ENCODE measurements at places on chromosomes 13 and 19.

DNA sequence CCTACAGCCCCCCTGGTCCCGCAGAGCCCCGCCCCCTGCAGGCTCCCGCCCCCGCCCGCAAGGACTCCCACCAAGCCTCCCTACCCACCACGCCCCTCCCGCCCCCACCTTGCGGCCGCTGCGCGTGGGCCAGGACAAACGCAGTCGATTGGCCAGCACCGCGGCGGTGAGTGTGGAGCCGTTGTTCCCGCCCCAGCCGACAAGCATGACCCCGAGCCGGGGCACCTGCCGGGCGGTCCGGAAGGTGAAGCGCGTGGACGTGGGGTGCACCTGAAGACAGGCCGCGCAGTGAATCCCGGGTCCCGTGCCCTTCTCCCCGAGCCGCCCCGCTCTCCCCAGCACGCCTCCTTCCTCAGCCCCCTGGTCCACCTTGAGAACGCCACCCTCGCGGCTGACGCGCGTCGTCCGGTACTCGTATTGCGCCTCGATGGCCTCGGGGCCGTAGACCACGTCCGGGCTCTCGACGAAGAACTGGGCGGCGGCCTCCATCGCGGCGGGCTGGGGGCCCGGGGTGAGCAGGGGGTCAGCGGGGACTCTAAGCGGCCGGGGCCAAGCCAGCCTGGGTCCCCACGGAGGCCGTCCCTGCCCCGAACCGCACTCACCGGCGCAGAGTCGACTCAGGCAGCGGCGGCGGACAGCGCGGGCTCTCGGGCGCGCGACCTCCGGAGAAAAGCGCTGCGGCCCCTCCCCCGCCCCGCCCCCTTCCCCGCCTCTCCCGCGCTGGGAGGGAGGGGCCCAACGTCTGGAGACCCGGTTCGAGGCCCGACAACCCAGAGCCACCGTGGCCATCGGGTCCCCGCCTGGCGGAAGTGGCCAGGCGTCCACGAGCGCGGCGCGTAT is at the start of gene ISYNA1:
ISYNA1 (minus strand) TSS at position 643 of the 840 bp plus-strand sequence; CDS start at position 489, 154 bp downstream.
- DNase-seq, result no peak

DNA sequence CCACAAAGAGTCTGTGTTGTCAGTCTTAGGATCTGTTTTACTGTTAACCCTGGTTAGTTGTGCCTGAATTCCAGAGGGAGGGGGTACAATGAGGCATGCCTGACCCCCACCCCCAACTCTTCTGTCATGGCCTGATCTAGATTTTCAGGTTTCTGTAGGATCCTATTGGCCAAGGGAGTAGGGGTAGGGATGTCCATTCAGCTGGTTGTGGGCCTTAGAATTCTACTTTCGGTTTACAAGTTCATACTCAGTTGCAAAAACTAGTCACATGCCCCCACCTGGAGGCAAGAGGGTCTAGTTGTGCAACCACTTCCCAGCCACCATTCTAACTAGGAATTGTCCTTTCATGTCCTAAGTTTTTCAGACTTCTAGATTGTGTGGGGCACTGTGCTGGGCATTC is 94.3 kb upstream of the MBNL2 start:
- no peak for DNase-seq

- no peak for DNase-seq
These were observed 111.2 kb downstream of the TBC1D4 start for GRCh38 chr13:75370774-75371173.

GRCh38 chr19:55447421-55448174 is 4.5 kb upstream of the SHISA7 start:
- no peak for DNase-seq

DNA sequence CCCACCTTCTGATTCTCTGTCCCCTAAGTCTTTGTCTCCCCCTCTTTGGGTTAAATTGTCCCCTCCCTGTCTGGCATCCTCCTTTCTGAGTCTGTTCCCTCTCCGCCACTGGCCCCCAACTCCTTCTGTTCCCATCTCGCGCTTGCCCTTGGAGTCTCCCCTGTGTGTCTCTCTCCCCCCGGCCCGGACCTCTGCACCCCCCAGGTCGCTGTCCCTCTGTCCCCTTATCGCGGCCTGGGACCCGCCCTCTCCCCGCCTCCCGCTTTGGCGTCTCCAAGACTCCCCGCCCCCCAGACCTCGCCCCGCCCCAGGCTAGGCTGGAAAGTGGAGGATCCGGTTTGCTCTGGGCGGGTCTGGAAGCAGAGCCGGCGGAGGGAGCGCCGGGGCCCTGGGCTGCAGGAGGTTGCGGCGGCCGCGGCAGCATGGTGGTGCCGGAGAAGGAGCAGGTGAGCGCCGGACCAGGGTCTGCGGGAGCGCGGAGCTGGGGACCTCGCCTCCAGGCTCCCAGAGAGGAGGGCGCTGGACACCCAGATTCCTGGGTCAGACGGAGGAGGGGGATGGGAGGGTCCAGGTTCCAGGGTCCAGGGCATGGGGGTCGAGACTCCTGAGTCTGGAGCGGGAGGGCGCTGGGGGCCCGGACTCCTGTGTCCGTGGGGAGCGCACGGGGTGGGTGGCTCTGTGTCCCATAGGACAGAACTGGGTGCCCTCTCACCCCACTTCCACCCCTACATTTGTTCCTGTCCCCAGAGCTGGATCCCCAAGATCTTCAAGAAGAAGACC is at the start of gene TRPM4:
TRPM4 (plus strand) TSS at position 348 of the 780 bp plus-strand sequence; CDS start at position 423, 75 bp downstream.
- DNase-seq, result peak; percentile 72

GRCh38 chr19:23956051-23956450 is 41.4 kb downstream of the ZNF726 start:
- DNase-seq, result no peak

- DNase-seq, result no peak
These were observed 5.4 kb downstream of the SOX21 start for GRCh38 chr13:94706843-94707399.

DNA sequence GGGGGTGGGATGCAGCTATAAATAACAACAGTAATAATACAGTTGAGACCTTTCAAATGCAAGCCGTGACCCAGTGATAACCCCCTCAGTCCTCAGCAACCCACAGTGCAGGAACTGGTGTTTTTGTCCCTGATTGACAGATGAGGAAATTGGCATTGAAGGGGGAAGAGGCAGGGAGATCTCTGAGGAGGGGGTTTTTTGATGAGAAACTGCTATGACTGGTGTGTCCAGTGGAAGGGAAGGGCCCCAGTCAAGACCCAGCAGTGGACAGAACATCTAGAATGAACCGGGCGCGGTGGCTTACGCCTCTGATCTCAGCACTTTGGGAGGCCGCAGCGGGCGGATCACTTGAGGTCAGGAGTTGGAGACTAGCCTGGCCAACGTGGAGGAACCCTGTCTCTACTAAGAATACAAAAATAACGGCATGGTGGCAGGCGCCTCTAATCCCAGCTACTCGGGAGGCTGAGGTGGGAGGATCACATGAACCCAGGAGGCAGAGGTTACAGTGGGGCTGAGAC is 1.9 kb downstream of the MAP1S start:
- no peak for DNase-seq

DNA sequence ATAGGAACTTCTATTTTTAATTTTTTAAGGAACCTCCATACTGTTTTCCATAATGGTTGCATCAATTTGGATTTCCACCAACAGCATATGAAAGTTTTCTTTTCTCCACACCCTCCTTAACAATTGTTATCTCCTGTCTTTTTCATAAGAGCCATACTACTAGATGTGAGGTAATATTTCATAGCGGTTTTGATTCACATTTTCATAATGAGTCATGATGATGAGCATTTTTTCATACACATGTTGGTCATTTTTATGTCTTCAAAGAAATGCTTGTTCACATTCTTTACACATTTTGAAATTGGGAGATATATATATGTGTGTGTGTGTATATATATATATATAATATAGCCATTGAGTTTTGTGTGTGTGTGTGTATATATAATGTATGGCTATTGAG is 420.3 kb upstream of the PCDH9 start:
- DNase-seq, result no peak

Measured in amniotic stem cell (primary cell).